ENCODE measurements at places on chromosomes 13 and 19.

- peak; percentile 91 for DNase-seq
Measured at GRCh38 chr19:49676136-49676783, 811 bp upstream of the PRMT1 start.

- no peak for DNase-seq
Measured at GRCh38 chr13:38933786-38934185, 56.8 kb downstream of the STOML3 start.

DNA sequence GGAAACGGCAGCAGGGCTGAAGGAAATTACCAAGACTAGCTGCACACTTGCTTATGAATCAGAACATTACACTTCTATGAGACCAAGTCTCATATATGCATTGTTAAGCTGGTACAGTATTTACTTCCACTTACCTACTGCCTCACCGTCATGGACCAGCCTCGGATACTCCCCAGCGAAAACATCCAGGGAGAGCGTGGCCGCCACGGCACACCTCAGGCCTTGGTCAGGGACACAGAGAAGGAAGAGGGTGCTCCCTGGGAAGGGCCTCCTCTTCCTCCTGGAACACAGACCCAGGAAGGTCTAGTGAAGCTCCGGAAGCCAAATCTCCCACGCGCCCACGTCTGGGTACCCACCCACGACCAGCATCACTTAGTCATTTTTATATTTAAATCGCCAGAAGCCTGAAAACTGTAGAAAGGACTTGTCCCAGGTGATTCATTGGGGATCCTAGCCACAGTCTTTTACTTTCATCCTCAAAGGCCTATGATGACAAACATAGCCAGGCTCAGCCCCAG is 24.4 kb upstream of the MTIF3 start:
- no peak for DNase-seq

DNA sequence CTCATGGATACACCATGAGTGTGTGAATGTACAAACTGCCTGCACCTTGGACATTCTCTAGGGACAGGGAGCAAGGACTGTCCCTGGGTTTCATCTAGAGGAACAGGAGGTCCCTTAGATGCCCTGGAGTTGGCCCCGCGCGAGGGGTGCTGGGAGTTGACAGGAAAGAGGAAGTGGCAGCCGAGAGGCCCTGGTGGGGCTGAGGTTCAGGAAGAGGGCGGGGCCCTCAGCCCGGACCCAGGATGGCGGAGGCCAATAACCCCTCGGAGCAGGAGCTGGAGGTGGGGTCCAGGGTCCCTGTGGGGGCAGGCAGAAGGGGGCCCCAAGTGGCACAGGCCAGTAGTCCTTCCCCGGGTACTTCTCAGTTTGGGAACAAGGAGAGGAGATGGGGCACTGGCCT is 6.9 kb downstream of the PKN1 start:
- DNase-seq, result no peak

DNA sequence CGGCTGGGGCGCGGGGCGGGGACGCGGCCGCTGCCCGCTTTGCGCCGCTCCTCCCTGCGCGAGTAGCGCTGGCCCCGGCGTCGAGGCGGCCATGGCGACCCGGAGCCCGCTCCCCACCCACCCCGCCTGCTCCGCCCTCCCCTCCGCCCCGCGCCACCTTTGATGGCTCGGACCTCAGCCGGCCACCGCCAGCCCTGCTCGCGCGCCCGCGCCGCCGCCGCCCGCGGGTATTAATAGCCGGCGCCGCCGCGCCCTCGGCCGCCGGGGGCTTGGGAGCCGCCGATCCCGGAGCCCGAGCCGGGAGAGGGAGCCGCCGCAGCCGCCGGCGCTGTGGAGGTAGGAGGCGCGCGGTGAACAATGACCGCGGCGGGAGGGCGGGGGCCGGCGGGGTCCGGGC is 261 bp downstream of the FARP1 start:
- DNase-seq, result no peak

- no peak for DNase-seq
Measured at GRCh38 chr13:78742659-78743058, 83.7 kb upstream of the OBI1 start.

GRCh38 chr13:20960663-20961309 is 58.2 kb upstream of the XPO4 start:
- no peak for DNase-seq

DNA sequence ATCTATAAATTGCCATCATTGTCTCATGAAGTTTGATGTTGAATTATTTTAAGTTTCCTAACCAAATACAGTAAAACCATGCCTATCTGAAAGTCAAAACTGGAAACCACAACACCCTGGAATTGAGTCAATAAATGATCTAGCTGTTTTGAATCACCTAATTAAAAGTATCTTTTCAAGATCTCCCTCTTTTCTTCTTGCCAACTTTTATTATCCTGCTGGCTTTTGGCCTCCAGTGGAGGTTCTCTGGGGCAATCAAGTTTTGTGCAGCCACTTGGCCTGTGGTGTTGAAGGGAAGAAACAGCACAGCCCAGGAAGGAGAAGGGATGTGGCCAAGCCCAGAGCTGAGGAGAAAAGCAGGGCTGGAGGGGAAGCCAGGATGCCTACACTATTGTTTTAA is 255.4 kb downstream of the COG6 start:
- no peak for DNase-seq

GRCh38 chr13:76715075-76715474 is 171.1 kb downstream of the KCTD12 start:
- DNase-seq, result no peak
